H54 (cell line): ENCODE measurements at places on chromosomes 16 and 17.

DNA sequence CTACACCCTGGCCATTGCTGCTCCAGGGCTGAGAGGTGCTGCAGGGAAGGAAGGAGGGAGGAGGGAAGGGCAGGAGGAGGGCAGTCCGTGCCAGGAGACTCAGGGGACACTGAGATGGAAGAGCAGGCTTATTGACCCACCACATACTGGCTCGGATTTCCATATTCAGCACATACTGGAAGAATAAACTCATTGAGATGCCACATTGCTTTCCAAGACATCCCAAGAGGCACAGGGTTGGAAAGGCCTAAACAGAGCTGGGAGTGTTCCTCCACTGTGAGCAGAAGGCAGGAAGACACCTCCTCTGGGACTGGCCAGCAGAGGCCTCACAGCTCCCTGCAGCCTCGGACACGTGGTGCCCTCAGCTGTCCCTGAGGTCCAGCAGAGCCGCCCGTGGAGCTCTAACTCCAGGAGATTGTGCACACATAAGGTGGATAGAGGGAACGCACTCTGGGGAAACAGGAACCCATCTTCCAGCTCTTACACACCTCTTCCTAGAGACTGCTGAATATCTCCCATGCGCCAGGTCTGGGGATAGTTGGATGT lies 17.4 kb downstream of the CCDC182 start:
- no peak for DNase-seq

DNA sequence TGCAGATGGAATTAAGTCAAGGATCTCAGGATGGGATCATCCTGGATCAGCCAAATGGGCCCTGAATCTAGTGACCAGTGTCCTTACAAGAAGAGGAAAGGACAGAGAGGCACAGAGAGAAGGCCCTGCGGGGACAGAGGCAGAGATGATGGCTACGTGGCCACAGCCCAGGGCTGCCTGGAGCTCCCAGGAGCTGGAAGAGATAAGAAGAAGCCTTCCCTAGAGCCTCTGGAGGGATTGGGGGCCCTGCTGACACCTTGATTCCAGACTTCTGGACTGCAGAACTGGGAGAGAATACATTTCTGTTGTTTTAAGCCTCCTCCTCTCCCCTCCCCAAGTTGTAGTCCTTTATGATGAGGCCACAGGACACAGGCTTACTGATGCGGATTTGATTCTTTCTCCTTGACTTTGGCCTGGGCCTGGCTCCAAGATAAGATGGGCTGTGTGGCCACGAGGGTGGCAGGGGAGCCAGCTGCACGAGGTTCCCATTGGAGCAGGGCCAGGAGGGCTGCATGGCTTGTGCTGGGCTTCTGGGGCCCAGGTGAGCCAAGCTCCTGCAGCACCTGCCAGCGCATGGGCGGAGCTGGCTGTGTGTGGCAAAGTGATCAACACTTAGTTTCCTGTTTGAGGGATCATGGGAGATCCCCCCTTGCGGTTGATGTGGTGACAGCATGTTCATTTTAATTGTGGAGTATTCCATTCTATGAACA lies 146.1 kb downstream of the IRF8 start:
- DNase-seq: no peak

DNA sequence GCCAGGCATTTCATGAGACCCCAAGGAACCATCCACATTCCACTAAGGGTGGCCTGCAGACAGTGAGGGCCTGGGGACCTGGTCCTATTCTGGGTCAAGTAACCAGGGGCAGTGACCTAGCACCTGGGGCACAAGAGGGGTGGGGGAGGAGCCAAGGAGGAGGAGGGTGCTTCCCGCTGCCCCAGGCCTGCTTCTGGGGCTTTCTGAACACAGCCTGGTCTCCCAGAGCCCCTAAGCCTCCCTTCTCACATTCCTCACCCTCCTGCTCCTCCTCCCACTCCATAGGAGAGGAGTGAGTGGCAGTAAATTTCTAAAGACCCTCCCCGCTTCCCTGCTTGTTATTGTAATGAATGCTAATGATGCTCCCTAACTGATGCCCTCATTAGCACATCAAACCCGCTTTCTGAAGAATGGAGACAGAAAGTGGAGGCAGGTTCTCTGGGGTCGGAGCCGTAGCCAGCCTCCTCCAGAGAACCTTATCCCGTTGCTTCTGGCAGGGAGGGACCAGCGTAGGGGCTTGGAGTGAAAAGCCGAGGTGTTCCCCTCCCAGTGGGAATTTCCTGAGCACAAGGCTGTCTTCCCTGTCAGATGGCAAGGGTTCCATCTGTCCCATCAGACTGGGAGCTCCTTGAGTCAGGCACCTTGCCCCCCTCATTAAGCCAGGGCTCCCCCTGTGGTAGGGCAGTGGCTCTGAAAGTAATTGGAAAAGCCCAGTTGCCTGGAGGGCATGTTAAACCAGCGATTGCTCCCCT lies 3.7 kb upstream of the SRCIN1 start:
- no peak for DNase-seq

DNA sequence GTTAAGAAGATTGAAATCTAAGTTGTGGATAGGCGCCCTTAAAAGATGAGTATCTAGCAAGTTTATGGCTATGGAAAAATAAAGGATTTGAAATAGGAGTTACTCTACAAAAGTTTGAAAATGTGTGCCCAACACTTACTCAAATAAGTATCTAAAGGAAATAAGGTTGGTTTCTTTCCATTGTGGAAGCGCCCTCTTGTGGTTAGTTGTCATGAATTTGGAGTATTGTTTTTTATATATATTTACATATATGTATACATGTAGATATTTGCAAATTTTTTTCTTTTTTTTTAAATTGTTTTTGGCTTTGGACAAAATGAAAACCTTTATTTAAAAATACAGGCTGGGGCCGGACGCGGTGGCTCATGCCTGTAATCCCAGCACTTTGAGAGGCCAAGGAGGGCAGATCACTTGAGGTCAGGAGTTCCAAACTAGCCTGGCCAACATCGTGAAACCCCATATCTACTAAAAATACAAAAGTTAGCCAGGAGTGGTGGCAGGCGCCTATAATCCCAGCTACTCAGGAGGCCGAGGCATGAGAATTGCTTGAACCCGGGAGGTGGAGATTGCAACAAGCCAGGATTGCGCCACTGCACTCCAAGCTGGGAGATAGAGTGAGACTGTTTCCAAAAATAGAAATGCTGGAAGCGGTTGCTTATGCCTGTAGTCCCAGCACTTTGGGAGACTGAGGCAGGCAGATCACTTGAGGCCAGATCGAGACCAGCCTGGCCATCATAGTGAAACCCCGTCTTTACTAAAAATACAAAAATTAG lies 24.0 kb upstream of the VPS4A start:
- no peak for DNase-seq

- DNase-seq: no peak
These were observed 3.5 kb downstream of the GDE1 start for GRCh38 chr16:19518388-19518787.

GRCh38 chr17:3904501-3904900 lies 11.6 kb upstream of the CAMKK1 start:
- no peak for DNase-seq

- DNase-seq: no peak
These were observed 527.0 kb downstream of the MAF start for GRCh38 chr16:79073566-79073965.

GRCh38 chr16:78984324-78984723 lies 616.2 kb downstream of the MAF start:
- DNase-seq: no peak

DNA sequence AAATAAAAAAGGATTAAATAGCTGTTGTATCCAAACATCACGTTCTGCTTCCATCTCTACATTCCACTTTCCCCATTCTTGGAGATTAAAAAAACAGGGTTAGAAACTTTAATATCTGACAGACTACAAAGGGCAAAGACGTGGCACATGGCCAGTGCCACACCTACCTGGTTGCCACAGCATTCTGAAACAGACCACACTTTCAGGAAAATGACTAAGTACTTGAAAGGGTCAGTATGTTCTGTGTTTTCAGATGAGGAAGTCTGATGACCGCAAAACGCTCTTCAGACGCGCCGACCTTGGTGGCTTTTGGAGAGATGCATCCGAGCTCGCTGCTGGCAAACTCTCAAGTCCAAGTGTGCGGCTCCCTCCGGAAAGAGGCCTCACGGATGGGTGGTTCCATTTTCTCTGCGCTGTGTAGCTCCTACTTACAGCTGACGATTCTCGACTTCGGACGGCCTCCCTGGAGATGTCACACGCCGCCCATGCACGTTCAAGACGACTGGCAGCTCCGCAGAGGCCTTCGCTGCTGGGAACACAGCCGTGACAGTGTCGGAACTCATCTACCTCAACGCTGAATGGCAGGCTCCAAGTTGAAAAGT lies 15.5 kb downstream of the MAP1LC3B start:
- DNase-seq: no peak

GRCh38 chr16:19583665-19584300 lies 28.3 kb downstream of the VPS35L start:
- DNase-seq: no peak

- no peak for DNase-seq
These were observed 46.4 kb upstream of the SDK2 start for GRCh38 chr17:73690676-73691075.

DNA sequence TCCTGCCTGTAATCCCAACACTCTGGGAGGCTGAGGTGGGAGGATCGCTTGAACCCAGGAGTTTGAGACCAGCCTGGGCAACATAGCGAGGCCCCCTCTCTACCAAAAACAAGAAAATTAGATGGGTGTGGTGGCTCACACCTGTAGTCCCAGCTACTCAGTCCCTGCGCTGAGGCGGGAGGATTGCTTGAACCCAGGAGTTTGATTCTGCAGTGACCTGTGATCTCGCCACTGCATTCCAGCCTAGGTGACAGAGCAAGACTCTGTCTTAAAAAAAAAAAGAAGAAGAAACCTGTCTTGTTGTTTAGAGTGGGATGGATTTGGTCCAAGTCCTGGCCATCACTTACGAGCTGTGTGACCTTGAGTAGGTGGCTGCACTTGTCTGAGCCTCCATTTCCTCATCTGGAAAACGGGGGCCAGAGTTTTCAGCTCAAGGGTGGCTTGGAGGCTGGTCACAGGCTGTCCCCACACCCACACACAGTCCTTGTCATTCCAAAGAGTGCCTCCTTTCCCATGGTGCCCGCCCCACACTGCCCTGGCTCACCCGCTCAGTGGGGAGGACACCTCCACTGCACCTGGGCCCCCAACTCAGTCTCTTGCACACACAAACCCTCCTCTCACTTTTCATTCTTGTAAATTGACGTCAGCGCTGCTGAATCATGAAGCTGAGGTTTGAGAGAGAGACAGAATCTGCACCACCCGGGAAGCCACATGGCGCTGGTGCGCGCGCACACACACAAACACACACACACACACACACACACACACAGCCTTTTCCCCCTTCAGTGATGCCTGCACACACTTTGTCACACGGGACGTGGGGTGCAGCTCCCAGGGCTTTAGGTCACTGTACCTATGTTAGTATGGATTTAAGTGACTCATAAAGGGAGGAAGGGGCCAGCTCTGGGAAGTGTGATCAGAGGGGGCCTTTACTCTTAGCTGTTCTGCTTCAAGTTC lies 4.2 kb downstream of the SOCS1 start:
- DNase-seq: no peak

- DNase-seq: no peak
These were observed 81.8 kb upstream of the TOB1 start for GRCh38 chr17:50947782-50948543.

DNA sequence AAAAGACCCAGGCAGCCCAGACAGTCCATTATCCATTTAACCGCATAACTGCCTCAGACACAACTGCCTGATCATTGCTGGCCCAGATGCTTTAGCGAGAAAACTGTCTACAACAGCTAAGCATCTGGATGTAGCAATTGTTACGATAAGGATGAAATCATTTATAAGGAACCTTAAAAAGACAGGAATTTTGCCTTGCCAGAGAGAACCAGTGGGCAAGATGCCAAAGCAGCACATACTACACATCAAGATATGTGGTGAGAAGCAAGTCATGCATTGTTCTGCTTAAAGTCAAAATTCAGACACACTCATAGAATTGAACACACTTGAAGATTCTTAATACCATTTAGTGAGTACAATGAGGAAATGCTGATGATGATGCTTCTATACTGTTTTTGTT lies 1525.3 kb downstream of the CDH8 start:
- no peak for DNase-seq

DNA sequence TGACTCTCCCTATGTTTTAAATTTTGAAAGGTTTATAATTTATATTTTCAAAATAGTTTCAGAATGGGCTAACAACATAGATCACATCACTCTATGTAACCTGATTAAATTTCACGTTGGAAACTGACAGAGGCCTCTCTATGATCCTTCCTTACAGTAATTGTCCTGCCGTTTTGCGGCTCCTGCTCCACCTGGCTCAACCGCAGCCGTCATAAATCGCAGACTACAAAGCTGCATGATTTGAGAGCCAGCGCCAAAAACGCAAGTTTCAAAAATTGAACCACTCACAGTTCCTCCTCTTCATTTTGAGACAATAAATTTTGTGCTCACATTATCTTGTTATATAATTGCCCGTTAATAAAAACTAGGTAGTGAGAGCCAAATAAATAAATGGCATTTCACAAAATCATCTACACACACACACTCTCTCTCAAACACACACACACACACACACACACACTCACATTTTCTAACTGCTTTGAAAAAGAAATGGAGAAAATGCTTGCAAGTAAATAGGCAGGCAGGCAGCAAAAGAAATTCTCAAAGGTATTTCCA lies 263.1 kb upstream of the PSMD7 start:
- DNase-seq: no peak

- no peak for DNase-seq
These were observed 13.8 kb downstream of the COPRS start for GRCh38 chr17:31845291-31845690.

GRCh38 chr16:84507011-84507982 lies 2.8 kb upstream of the MEAK7 start:
- no peak for DNase-seq

DNA sequence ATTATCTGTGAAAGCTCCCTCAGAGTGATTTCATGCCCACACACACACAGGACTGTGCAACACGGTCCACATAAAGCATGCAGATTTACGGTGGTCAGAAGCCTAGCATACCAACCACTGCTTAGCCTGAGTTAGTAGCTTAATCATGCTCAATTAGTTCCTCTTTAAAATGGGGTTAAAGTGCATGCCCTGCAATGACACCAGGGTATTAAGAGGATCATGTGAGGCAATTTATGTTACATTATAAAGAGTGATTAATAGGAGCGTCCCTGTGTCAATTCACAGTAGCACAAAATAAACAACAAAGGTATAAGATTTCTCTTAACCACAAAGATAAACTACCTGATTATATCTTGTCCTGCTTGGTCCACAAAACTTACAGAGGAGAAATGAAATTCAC lies 39.8 kb downstream of the C17orf67 start:
- no peak for DNase-seq

DNA sequence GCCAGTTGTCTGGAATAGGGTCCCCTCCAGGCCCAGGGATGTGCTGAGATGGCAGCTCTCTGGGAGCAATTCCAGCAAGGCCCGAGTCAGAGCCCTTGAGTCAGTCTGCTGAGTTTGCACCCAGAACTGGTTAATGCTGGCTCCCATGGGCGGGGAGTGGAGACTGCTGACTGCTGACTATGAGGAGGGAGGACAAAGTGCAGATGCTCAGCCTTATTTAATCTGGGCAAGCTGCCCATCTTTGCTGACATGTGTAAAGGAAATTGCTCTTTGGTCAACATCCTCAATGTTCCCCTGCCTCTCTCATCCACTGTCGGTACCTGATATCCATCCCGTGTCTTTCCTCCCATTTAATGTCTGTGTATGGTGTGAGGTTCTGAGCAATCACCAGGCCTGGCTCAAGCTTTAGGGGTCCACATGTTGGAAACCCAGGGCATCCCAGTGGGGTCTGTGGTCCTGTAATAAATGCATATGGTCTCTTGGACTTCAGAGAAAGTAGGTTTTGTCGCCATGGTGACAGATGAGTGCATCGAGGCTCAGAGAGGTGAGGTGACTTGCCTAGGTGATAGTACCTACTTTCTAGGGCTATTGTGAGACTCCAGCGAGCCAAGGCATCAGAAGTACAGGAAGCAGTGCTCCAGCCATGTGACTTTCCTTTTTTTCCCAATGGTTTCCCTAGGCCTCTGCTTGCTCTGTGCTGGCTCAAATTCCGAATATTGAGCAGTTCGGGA lies 20.0 kb upstream of the RNF135 start:
- peak; percentile 32 for DNase-seq
